ENCODE measurements at places on chromosomes 6 and 20.
A peak's percentile ranks its signal among the peaks of the same experiment; 100 is the strongest.

GRCh38 chr20:17570347-17571152 lies 675 bp downstream of the DSTN start:
- DNase-seq: no peak

GRCh38 chr6:48213076-48213788 lies 102.2 kb upstream of the PTCHD4 start:
- DNase-seq: no peak

- DNase-seq: no peak
Observed at GRCh38 chr6:22053391-22053997, 243.3 kb downstream of the PRL start.

DNA sequence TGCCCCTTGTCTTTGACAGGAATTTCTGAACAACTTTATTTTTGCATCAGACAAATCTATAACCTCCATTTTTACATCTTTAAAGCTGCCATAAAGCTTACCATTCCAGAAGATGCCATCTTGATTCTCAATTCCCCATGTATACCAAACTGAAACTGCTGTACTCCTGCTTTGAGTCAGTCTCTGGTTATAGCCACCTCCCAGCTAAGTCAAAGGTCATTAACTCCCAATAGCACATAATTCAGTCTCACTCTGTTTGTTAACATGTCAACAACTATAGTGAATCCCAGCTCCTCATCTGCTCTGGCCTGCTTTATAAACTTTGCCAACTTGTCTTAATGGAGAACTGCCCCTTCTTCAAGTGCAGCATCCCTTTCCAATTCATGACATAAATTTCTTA lies 343.6 kb downstream of the FRK start:
- DNase-seq: no peak

DNA sequence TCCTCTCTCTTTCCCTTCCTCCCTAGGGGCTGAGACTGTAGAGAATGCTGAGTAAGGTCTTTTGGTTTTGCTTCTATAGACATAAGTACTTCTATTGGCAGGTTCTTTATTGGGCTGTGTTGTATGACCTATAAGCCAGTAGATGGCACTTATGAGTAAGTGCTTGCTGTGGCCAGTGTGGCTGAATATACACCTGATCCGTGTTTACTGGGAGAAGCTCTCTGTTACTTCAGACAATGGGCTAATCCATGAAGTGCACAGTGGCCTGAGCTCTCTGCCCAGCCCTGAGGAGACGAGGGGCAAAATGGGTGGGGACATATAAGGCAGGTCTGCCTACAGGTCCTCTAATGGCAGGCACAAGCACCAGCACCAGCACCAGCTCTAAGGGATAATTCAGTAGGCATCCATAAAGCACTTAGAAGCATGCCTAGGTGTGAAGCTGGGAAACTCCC lies 610.3 kb downstream of the RNF144B start:
- DNase-seq: no peak

GRCh38 chr6:44247338-44248302 lies 719 bp downstream of the HSP90AB1 start:
- peak; percentile 85 for DNase-seq

- DNase-seq: no peak
Observed at GRCh38 chr20:36908603-36909002, 32.7 kb downstream of the TLDC2 start.

DNA sequence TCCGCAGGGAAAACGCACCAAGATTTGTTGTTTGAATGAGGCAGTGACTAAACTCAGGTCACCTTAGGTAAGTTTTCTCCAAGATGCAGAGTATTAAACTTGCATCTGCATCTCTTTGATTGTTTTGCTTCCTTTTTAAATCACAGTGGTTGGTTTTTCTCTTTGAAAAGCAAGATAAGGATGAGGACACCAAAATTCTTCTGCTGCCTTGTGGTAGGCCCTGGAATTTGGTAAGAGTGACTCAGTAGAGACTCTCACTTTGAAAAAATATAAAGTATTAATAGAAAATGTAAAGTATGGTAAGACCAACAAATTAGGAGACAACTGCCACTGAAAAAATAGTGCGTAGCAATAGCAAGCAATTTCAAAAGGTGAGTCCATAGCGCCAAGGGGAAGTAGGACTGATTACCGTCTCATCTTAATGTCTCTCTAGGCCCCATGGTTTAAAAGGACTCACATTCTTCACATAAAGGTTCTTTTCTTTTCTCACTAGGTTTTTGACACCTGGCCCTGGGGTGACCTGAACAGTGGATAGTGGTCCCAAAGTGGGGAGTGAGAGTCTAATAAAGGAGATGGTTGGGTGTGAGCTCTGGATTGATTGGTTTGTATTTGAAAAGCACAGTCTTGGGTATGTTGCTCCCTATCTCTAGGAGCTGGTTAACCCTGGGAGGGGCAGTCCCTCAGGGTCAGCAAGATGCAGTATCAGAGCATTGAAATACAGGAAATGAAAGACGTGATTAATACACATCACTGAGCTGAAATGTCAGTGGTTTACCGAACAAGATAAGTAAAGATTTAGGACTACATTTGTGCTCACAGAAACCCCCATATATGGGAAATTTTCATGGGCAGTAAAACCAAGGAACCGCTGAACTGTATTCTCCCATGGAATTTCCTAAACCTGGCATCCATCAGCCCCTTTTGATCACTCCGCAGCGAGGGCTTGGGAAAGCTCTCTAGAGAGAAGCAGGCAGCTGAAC lies 221.2 kb downstream of the SLC24A3 start:
- DNase-seq: no peak

- no peak for DNase-seq
Observed at GRCh38 chr20:13101276-13101675, 92.5 kb downstream of the SPTLC3 start.

- no peak for DNase-seq
Observed at GRCh38 chr6:16092990-16093389, 35.9 kb upstream of the MYLIP start.

- no peak for DNase-seq
Observed at GRCh38 chr6:8764733-8765132, 329.4 kb upstream of the SLC35B3 start.

DNA sequence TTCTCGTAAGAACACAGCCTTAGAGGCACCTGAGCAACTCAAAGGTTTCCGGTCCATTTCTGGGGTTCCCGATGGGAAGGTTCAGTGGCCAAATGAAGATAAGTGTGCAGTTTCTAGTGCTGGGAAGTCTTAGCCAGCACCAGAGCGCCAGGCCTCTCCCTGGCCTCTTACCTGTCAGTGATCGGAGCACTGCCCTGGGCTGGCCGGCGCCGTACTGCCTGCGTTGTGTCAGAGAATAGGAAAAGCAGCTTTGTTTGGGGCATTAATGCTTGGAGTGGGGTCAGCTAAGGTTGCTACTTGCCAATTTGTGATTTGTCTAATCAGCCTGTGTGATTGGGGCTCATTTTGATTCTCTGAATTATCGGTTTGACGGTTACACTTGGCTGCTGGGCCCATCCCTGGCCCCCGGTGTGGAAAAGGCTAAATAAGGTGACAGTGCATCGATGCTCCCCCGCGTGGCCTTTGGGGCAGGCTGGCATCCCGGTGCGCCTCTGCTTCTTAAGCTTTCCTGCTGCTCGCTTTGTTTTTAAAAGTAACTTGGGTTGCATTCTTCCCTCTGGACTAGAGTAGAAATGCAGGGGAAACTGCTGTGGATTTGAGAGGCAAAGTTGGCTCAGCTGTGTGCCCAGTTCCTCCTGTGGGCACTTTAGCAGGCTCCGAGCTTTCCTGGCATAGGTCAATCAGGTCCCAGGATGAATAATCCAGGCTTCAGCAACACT lies 51.8 kb downstream of the TCP11 start:
- no peak for DNase-seq

DNA sequence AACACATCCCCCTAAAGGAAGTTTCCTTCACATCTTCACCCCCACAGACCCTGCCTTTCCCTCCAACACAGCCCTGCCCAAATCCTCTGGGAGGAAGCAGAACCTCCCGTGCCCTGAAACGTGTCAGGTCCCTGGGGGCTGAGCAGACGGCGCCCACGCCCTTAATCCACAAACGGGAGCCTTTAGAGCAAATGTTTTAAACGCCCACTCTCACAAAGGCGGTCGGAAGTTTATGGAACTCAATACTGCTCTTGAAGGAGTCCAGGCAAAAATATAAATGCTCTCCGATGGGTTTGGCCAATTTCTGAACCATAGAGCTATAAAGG lies 237.1 kb upstream of the AFDN start:
- DNase-seq: no peak

DNA sequence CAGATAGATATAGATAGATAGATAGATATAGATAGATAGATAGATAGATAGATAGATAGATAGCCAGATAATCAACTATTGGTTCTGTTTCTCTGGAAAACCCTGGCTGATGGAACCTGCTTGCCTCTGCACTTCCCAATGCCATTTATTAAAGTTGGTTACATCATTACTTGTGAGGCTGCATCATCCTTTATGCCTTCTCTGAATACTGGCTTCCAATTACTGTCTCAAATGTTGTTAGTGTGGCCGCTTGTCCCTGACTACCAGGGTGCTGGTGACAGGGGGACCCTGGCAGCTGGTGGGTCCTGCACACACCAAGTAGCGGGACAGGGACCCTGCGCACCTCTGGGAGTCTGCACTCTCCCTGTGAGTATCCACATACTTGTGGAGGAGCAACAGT lies 3.9 kb upstream of the SLPI start:
- no peak for DNase-seq

- DNase-seq: no peak
Observed at GRCh38 chr20:36055145-36055544, 86.8 kb downstream of the CNBD2 start.

DNA sequence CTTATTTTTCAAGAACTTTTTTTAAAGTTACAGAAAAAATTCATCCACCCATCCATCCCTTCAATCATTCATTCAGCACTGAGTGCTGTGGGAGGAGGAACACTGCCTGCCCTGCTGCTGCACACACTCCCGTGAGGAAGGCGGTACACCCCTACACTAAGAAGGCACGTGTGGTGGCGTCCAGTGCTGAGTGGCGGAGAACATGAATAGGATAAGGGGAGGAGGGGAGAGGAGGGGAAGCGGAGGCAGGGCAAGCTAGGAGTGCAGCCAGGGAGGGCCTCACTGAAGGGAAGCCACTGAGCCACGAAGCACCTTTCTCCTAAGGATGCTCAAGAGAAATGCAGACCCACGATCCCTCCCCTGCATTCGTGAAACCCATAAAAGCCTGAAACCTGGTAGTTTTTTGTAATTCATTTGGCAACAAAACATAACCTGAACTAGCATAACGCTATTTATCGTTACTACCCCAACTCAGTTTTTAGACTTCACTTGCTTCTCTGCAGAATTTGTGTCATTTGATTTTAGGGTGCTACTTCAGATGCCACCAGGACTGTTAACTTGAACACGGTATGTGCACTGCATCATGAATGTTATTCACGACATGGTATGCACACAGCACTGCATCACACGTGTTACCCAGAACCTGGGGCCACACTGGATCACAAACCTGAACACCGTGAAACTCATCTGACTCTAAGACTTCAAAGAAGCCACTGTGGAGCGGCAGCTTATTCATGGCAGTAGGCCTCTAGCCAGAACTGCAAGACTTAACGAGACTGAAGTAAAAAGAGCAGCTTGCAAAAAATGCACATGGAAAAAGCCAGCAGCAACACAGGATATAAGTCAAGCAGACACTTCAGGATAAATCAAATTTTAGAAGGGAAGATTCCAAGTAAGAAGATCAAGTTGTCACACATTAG lies 3.5 kb downstream of the RNASET2 start:
- no peak for DNase-seq

DNA sequence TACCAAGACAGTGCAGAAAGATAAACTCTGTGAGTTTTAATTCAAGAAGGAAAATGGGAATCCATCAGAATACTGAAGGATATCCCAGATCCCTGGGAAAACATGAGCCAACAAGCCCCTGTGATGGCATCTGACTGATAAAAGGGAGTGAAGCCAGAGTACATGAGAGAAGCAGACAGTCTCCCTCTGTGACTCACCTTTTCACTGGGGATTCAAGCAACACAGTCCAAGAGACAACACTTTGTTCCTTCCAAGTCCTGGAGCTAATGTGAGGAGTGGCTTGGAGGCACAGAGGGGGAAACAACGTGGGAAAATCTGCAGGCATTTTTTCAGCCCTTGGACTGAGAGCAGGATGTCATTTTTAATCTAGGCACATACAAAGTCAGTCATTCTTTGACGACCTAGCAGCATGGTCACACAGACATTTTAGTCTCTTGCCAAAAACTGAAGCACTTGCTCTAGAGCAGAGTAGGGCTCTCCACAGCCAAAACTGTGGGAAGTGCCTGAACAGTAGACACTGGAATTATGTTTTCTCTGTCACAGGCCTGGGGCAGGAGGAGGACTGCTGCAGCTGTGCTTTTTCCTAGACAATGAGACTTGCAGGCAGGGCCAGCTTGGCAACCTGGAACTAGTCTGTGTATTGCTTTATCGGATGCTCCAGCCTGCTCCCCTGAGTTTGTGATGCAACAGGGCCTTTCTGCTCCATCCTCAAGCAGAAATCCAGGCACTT lies 465.0 kb upstream of the GJE1 start:
- no peak for DNase-seq

- DNase-seq: peak; percentile 36
Observed at GRCh38 chr6:13575377-13575775, 975 bp downstream of the SIRT5 start.

- DNase-seq: no peak
Observed at GRCh38 chr6:117515326-117515725, 32.9 kb downstream of the DCBLD1 start.
